ENCODE measurements at places on chromosomes 12 and 14.

- no peak for DNase-seq
Measured at GRCh38 chr12:66144791-66145754, 14.5 kb upstream of the LLPH start.

GRCh38 chr12:32301216-32301615, 98.1 kb upstream of the FGD4 start:
- DNase-seq, result no peak

- DNase-seq, result no peak
Measured at GRCh38 chr14:97538749-97539410, 741.7 kb downstream of the VRK1 start.

DNA sequence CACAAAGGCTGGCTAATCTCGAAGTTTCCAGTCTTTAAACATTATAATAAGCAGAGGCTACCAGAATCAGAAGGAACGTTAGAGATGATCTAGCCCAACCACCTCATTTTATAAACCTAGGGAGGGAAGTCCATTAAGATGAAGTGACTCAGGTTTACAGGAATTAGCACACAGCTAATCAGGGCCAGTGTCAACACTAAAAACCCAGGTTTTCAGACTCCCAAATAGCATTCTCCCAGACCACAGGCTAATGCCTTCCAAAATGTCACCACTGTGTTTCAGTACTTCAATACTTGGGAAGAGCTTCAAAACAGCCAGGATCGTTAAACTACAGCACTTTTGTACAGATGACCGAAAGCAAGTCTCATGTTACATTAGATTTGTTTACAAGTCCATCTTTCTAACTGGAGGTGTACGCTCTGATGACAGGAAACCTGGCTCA, 89.2 kb downstream of the FOXN3 start:
- DNase-seq, result no peak

DNA sequence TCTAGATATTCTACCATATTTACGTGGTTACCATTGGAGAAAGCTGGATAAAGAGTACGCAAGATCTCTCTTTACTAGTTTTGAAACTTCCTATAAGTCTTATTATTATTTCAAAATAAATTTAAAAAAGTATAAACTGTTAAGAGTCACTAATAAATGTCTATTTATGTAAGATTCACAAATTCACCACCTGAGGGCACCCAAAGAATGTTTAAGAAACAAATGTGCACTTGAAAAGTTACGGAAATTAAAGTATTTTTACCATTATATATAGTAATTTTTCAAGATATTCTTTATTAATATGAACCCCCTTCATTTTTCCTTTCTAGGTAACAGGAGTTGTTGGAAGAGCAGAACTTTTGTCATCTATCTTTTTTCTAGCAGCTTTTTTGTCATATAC, 11.9 kb downstream of the TMTC3 start:
- no peak for DNase-seq

DNA sequence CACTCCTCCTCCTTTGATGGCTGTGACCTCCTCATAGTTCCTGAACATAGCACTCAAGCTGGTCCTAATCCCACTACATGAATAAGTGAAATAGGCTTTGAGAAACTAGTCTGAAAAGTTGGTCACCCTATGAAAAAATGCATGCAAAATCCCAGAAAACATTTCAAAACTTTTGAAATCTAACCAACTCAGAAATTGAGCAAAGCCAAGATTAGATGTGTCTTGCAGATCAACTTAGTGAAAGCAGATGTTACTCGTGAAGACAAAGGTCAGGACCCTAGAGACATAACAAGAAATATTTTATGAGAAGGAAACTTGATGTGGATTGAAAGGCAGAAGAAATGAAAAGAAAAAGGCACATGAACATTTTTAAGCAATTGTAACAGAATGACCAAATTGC, 63.3 kb downstream of the TSHR start:
- DNase-seq, result no peak

DNA sequence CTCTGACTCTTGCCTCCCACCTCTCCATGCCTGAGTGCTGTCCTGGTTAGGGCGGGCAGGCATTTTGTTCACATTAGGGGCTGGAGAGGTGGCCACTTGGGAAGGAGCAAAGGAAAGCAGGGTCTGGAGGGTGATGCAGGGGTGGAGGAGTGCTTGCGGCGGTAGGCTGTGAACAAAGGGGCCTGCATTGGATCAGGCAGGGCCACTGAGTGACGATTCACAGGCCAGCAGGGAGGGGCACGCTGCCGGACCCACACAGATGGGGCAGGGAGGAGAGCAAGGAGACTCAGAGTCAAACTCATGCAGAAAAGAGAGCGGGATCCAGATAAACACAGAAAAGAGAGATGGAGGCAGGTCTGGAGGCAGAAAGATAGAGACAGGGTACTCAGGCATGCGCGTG, 58.4 kb upstream of the TBX3 start:
- no peak for DNase-seq

DNA sequence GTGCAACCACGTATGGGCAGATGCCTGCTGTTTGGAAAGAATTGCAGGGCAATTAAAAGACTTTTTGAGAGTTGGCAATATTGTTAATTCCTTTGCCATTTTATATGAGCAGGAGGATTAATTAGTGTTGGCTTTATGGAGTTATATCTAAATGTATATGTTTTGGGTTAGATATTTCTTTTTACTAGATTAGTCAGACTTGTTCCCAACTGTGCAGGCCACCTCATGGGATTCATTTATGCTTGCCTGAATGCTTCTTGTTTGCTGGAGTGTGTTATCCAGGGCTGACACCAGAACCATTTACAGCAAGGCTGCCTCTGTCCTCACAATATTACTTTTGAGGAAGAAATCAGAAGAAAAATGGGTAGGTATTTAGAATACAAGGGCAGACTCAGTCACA, 192.5 kb downstream of the KTN1 start:
- no peak for DNase-seq

DNA sequence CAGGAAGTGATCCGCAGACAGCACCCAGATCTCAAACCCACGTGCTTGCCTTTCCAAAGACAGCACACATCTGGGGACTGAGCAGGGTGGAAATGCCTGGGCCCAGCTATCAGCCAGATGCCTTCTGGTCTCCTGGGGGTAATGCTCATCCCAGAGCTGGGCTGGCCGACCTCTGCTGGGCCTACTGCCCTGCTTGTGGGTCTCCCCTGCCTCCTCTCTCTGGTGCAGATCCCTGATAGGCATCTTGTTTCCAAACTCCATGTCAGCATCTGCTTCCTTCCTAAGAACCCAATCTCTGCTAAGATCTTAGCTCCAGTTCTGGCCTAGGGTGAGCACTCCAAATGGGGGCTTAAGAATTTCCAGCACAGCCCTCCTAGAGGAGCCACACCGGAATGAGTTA, 1043.0 kb downstream of the VRK1 start:
- no peak for DNase-seq

- no peak for DNase-seq
Measured at GRCh38 chr12:132415327-132416120, 74.4 kb upstream of the FBRSL1 start.

- no peak for DNase-seq
Measured at GRCh38 chr12:21155522-21156351, 24.7 kb downstream of the SLCO1B1 start.

GRCh38 chr12:105561546-105562198, 231.2 kb downstream of the C12orf75 start:
- no peak for DNase-seq

DNA sequence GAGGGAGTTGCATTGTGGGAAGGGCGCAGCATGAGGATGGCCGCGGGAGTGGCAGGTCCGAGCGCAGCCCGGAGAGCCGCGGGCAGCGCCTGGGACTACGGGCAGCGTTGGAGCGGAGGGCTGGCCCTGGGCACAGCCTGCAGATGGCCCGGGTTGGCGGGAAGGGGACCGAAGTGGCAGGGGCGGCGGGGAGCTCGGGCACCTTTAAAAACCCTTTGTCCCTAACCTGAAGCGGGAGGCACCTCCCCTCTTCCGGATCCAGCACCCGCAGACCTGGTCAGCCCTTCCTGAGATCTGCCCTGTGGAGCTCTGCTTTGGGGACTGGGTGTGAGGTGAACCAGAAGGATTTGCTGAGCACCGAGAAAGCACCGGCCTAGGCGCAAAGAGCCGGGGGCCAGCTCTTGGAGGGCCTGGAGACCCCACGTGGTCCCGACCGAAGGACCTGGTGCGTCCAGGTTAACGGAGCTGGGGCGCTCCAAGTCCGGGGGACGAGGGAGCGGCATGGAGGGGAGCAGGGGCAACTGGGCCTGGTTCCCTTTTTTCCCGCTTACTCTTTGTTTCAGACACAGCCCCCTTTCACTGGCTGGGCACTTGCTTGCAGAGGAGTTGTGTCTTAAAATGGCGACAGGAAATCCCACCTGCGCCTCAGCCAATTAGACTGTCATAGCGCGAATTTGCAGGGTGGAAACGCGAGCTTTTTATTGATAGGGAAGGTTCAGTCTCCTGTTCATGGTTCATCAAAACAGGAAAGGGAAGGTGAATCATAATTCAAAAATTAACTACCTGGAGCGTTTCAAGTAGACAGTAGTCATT, 792 bp upstream of the SLC38A1 start:
- DNase-seq, result peak; percentile 69

DNA sequence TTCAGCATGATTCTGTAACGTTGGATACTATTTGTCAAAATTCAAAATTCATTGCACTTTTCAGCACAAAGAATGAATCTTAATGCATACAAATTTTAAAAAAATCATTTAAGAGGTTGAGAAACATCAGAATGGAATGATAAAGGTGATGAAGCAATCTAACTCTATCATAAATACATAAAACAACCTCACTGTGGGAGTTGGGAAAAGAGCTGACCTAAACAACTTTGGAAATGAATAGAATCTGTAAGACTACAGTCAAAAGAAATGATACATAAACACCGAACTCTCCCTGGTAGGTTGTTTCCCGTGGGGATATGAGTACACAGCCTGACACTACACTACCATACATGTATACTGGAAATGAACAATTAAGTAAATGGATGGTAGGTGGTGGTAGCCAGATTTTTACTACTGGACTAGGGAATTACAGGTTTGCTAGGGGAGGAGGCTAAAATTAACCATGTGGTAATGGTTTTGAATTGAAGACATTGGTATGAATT, 64.9 kb upstream of the PARP11 start:
- no peak for DNase-seq

- DNase-seq, result no peak
Measured at GRCh38 chr12:114406316-114406983, 506 bp upstream of the TBX5 start.

DNA sequence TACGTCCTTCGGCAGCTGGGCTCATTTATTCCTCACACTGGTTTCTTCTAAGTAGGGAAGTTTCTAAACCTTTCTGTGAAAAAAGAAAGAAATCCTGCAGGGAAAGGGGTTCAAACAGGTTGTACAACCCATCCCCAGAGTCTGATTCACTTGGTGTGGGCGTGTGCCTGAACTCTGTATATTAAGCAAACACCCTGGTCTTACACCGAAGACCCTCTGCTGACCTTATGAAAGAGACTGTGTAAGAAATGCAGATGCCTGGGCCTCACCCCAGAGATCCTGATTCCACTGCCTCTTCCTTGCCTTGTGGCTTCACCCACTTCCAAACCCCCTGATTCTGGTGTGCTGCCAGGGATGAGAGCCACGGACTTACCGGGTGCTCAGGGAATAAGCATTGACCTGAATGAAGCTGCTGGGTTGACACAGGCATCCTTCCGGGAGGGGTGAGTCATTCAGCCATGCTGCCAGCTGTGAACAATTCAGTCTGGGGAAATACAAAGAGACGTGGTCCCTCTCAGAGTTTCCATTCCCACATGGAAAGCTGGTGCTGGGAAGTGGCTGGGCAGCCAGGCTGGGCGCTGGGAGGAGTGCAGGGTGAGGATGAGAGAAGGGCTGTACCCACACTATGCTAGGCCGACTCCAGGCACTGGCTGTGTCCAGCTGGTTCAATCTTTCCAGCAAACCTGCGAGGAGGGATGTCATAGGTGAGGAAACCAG, 26.5 kb upstream of the ACTN1 start:
- no peak for DNase-seq
